ENCODE measurements at places on chromosomes 3 and 15. TPM values are rescaled to one million over a fixed set of nuclear protein-coding genes. Genes with fewer than 3 reads are reported as not detected.

HAPLN3 gene
- total RNA-seq: 80.2 TPM

TBC1D5 gene
- 34.1 TPM for total RNA-seq

CADM2 gene
- total RNA-seq: 0.03 TPM

RUVBL1 gene
- 7.7 TPM for total RNA-seq

KIF23 gene
- total RNA-seq: 1.1 TPM

TRPM7 gene
- total RNA-seq: 30.0 TPM

CYP1A2 gene
- not detected for total RNA-seq

KLHDC8B gene
- 1.6 TPM for total RNA-seq

GOLGA8R gene
- total RNA-seq: 1.8 TPM

- H3K27me3 ChIP-seq: peaks cover 4% of the 10 kb centered on the region
- H3K4me3 ChIP-seq: no peak overlapping the region
- H3K4me1 ChIP-seq: no peaks in the 10 kb centered on the region
- H3K36me3 ChIP-seq: no peaks in the 10 kb centered on the region
Measured at GRCh38 chr3:194123726-194124125, 12.2 kb upstream of the HES1 start.

- H3K36me3 ChIP-seq: no peaks in the 10 kb centered on the region
- H3K4me1 ChIP-seq: peaks cover 19% of the 10 kb centered on the region
- H3K27me3 ChIP-seq: no peaks in the 10 kb centered on the region
- no peak for DNase-seq
- no peak overlapping the region for H3K27ac ChIP-seq
Measured at GRCh38 chr3:4888913-4889846, 90.1 kb upstream of the BHLHE40 start.

GRCh38 chr15:89790661-89791060 is 14.5 kb downstream of the MESP2 start:
- no peaks in the 10 kb centered on the region for H3K36me3 ChIP-seq
- H3K4me3 ChIP-seq: no peak overlapping the region
- H3K4me1 ChIP-seq: no peaks in the 10 kb centered on the region
- no peaks in the 10 kb centered on the region for H3K27me3 ChIP-seq

DNA sequence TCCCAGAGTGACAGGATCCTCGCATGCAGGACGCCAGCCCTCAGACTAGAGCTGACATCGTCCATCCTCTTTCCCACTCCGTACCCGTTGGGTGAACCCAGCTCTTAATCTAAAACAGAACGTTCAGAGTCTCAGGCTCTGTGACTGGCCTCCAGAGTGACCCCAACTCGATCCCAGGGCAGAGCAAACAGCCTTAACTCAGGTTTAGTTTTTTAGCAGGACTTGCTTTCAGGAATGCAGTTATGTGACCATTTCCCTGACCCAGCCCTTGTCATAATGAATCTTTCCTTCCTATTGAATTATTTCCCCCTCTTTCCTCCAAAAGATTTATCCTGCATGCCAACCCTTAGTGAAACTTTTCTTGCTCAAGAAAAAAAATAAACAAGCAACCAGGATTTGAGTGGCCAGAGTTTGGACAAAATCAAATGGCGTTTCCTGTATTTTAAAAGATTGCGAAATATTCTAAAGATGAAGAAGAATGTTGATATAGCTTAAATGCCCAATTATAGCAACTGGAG is 47.8 kb upstream of the RARB start:
- no peaks in the 10 kb centered on the region for H3K4me1 ChIP-seq
- no peaks in the 10 kb centered on the region for H3K36me3 ChIP-seq
- H3K27ac ChIP-seq: no peak overlapping the region
- H3K27me3 ChIP-seq: no peaks in the 10 kb centered on the region

GRCh38 chr15:72339777-72340177 is 19.8 kb upstream of the CELF6 start:
- H3K4me3 ChIP-seq: no peak overlapping the region
- no peak for DNase-seq

DNA sequence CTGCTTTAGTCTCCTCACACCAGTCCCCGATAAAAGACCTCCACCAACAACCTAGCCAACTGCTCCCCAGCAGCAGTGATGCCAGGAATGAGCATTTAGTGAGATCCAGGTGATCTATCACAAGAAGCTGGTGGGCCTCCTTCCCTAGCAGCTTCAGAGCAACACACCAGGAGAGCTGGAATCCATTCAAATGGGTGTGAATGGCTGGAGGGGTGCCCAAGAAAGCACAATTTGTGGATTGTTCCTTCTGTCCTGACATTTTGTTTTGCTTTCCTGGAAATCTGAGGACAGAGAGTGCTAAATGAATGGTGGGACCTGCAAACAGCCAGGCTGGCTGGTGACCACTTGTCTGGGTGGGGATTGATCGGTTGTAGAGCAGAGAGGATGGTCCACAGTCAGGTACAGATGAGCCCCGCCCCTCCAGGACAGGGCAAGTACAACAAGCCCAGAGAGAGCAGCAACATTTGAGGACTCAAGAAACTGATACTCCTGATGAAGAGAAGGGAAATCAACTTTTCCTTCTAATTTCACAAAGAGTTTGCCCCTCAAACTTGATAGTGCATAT is 316.8 kb downstream of the VPS13C start:
- H3K27ac ChIP-seq: no peak overlapping the region
- peaks cover 4% of the 10 kb centered on the region for H3K27me3 ChIP-seq
- H3K36me3 ChIP-seq: no peaks in the 10 kb centered on the region
- no peaks in the 10 kb centered on the region for H3K4me1 ChIP-seq
- no peak overlapping the region for H3K4me3 ChIP-seq

DNA sequence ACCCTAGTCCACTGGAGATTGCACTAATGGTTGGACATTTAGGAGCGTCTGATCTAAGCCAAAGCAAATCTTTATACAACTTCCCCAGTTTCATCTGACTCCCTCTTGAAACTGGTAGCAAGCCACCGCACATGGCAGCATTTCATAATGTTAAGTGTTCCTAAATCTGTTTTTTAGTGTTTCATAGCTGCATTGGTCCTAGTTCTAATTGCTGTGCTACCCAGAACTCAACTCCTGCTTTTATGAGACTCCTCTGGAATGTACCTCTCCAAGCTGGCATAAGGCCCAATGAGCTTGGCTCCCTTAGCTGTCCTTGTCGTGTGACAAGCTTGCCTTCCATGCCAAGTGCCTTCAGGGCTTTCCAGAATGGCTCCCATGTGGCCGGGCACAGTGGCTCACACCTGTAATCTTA is 65.3 kb upstream of the FLNB start:
- H3K27me3 ChIP-seq: no peaks in the 10 kb centered on the region
- H3K4me1 ChIP-seq: no peaks in the 10 kb centered on the region
- no peaks in the 10 kb centered on the region for H3K36me3 ChIP-seq
- no peak overlapping the region for H3K27ac ChIP-seq

DNA sequence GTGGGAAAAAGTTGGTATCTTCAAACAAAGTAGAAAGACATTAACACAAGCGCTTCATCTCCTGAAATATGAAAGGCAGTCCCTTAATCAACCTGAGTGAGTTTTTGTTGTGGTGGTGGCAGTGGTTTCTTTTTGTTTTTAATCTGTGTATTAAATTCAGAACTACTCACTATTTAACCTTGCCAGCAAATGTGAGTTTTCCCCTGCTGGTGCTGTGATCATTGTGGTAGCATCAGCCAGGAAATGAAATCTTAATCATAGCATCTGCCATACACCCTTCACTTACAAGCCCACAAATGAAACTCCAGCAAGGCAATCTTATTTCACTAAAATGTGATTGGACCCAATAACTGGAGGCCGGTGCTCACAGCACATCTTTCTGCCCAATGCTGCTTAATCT is 229.7 kb downstream of the SHOX2 start:
- H3K27me3 ChIP-seq: no peaks in the 10 kb centered on the region
- no peak overlapping the region for H3K4me3 ChIP-seq
- H3K4me1 ChIP-seq: no peaks in the 10 kb centered on the region
- DNase-seq: no peak

- no peak for DNase-seq
- no peaks in the 10 kb centered on the region for H3K27me3 ChIP-seq
- H3K27ac ChIP-seq: no peak overlapping the region
Measured at GRCh38 chr15:78417754-78418630, 20.0 kb upstream of the IREB2 start.

DNA sequence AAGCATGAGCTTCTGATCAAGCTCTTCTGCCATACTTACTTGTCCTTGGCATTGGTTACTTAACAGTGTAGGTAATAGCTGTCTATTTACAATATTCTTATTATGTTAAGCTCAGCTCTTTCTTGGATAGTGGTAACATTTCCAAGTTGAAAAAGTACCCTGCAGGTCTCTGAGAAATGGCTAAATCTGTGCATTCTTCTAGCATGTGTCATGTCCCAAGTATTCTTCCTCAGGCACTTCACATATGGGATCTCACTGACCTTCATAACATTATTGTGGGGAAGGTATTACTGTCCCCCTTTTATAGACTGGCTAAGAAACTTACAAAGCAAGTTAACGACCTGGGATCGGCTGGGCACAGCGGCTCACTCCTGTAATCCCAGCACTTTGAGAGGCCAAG is 236.1 kb downstream of the RORA start:
- no peaks in the 10 kb centered on the region for H3K27me3 ChIP-seq
- H3K36me3 ChIP-seq: no peaks in the 10 kb centered on the region

DNA sequence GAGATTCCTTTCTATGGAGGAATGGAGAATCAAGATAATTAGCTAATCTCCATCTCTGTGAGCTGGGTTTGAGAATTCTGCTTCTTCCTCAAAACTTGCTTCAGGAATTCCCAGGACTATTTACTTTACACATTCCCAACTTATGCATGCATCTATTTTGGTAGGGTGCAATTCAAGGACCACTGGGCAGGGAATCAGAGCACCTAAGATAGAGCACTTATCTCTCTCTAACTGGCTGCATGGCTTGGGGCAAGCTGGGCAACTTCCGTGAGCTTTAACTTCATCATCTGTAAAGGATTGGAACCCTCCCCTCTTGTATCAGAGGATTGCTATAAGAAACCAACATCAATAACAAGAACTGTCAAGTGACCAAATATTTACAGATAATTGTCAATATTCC is 160.2 kb downstream of the PDCD6IP start:
- no peak overlapping the region for H3K4me3 ChIP-seq
- H3K27ac ChIP-seq: no peak overlapping the region
- no peaks in the 10 kb centered on the region for H3K36me3 ChIP-seq

DNA sequence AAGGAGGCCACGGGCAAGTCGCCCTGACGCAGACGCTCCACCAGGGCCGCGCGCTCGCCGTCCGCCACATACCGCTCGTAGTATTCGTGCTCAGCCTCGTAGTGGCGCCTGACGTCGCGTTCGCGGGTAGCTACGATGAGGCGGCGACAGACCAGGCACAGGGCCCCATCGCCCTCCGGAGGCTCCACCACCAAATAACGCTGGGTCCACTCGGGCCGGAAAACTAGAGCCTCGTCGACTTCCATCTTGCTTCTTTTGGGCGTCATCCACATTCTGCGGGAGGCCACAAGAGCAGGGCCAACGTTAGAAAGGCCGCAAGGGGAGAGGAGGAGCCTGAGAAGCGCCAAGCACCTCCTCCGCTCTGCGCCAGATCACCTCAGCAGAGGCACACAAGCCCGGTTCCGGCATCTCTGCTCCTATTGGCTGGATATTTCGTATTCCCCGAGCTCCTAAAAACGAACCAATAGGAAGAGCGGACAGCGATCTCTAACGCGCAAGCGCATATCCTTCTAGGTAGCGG is at the start of gene EPM2AIP1:
Gene EPM2AIP1, minus strand, starts transcription at position 326 of the 520 bp plus-strand sequence. Its CDS starts 54 bp downstream, at position 272.
- H3K27ac ChIP-seq: peak within 1 kb of the TSS; percentile 98
- DNase-seq: no peak
- peaks cover 26% of the 10 kb centered on the region for H3K36me3 ChIP-seq
- peak within 1 kb of the TSS; percentile 71 for H3K4me3 ChIP-seq
- no peaks in the 10 kb centered on the region for H3K27me3 ChIP-seq

DNA sequence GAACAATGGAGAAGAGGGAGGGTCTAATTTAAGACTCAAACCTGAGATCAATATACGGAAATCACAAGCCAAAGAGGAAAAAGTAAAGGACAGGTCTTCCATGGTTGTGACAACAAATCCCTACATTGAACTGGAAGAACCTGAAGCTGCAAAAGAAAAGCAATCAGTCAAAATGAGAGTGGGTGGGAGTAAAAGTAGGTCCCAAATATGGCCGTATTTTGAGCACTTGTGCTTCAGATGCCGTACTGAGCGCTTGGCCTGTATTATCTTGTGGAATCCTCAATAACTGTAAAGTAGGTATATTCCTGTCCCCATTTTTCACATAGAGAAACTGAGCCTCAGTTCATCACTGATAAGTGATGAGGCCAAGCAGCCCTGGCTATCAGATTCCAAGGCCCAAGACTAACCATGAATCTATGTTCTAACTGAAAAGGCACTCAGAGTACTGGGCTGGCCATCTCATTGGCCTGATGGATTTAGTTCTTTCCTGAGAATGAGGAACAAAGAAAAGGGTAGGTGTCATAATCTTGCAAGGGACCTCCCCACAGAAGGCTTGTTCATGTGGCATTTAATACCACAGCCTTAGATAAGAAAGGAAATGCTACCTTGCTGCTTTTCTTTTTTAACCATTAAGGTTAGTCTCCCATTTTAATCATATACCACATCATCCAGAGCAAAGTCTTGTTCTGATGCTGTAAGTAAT is 52.5 kb downstream of the LRRN1 start:
- no peak overlapping the region for H3K27ac ChIP-seq
- no peaks in the 10 kb centered on the region for H3K27me3 ChIP-seq
- no peaks in the 10 kb centered on the region for H3K36me3 ChIP-seq
- H3K4me1 ChIP-seq: no peaks in the 10 kb centered on the region

- H3K27me3 ChIP-seq: no peaks in the 10 kb centered on the region
- no peak overlapping the region for H3K4me3 ChIP-seq
- DNase-seq: no peak
- H3K36me3 ChIP-seq: no peaks in the 10 kb centered on the region
- H3K4me1 ChIP-seq: no peaks in the 10 kb centered on the region
Measured at GRCh38 chr3:140199008-140199407, 264.0 kb downstream of the CLSTN2 start.

- no peak overlapping the region for H3K4me3 ChIP-seq
- no peak for DNase-seq
- no peaks in the 10 kb centered on the region for H3K4me1 ChIP-seq
Measured at GRCh38 chr3:183967693-183968092, 50.0 kb downstream of the ABCC5 start.

DNA sequence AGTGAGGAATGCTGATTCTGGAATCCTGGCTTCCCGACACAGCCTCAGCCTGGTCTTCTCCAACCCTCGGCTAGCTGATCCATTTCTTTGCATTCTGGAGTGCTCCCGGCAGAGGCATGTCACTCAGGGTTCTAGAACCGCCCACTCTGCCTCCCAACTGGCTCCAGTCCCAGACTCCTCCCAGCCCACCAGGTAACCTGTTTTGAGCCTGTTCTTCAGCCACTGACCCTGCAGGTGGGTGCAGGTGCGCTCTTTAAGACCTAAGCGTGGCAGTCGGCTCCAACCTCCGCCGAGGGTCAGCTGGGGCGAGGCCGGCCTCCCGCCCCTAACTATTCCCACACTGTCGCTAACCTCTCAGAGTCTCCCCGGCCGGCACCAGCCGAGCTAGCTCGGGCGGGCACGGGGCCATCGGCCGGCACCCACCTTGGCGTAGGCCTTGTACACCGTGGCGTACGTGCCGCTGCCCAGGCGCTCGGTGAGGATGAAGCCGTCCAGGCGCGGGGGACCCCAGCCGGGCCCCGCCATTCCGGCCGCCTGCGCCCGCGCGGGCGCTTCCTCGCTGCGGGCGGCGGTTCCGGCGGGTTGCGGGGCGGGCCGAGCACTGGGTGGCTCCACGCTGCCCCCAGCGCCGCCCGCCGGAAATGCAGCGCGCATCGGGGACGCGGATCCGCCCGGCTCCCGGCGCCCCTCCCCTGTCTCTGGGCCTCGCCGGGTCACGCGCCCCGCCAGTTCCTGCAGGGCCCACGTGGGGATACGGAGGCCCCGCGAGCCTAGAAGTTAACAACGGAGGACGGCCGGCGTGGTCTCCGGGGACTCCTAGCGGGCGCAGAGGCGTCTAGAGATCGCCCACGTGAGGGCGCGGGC is at the start of gene ULK3:
Gene ULK3, minus strand, starts transcription at position 576 of the 864 bp plus-strand sequence. Its CDS starts 51 bp downstream, at position 525.
- peaks cover 33% of the 10 kb centered on the region for H3K36me3 ChIP-seq
- peak within 1 kb of the TSS; percentile 82 for H3K27ac ChIP-seq
- DNase-seq: peak; percentile 93
- no peaks in the 10 kb centered on the region for H3K27me3 ChIP-seq
- H3K4me3 ChIP-seq: peak within 1 kb of the TSS; percentile 95

Data from CD4-positive, alpha-beta T cell (primary cell).